Ureter (tissue), 1 donor: ENCODE measurements at places on chromosomes 2 and 18. TPM values are rescaled to one million over a fixed set of nuclear protein-coding genes. Genes with fewer than 3 reads are reported as not detected.

DNA sequence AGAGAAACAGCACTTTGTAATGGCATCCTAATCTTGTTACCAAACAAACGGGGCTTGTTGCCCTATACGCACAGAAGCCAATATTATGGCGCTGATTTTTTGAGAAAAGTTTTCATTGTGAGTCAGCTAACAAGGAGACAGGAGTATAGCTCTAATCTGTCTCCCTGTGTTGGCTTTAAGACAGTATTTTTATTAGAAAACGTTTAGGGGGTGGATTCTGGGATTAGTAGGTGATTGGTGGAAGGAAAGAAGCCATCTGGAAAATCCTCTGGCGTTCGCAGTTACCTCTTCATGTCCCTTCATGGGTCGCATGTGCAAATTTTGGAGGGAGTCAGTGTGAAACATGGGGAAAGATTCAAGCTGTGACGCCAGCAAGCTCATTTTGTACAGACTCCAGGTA lies 698 bp upstream of the TMEM237 start:
- no peak for DNase-seq

The FMNL2 gene
- total RNA-seq: 31.8 TPM

- no peak for DNase-seq
Measured at GRCh38 chr2:85326406-85327159, 1.2 kb downstream of the TGOLN2 start.

DNA sequence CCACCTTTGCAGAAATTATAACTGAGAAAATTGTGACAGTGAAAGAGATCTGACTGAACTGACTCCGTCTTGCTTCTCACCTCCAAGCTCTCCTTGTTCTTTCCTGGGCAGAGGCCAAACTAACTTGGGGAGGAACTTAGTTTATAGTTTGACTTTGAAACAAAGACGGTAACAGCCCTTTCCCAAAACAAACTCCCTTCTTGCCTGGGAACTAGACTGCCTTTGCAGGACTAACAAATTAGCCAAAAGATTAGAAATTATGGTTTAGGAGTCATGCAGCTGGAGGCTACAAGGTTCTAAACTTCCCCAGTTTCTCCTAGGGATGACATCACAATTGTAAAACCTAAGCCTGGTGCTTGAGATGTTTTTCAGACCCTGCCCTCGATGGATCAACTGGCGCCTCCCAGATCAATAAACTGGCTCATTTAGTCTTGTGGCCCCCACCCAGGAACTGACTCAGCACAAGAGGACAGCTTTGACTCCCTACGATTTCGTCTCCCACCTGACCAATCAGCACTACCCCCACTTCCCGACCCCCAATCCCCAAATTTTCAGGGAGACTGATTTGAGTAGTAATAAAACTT lies 137.7 kb downstream of the ALPK2 start:
- DNase-seq: no peak

- DNase-seq: no peak
Measured at GRCh38 chr2:121501031-121501430, 29.6 kb upstream of the RNU4ATAC start.

The COLEC12 gene
- total RNA-seq: 10.2 TPM

GRCh38 chr2:174334781-174335251 lies at the start of gene SP9:
TSS of gene SP9 (plus strand) at chr2:174334954. CDS start at chr2:174335093, 139 bp downstream.
- no peak for DNase-seq

- no peak for DNase-seq
Measured at GRCh38 chr2:106140913-106141312, 53.2 kb downstream of the UXS1 start.

DNA sequence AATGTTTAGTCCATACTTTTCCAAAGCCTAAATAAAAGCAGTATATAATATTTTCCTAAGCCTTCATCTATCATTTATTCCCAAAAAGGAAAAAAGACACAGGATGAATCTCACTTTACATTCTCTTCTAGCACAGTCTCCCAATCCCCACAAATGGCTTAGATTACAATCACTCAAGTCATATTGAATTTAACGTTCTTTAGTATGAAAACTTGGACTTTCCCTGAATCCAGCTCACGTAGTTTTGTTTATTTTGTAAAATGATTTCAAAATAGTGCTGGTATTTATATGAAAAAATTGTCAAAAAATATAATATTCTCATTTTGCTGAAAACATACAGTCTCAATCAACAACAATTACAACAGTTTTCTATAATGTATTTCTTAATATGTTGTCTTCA lies 137.7 kb upstream of the CCDC150 start:
- no peak for DNase-seq

GRCh38 chr2:45009303-45009927 lies at the start of gene SIX2:
TSS of gene SIX2 (minus strand) at chr2:45009452. CDS start at chr2:45009110, 342 bp downstream.
- peak; percentile 88 for DNase-seq

DNA sequence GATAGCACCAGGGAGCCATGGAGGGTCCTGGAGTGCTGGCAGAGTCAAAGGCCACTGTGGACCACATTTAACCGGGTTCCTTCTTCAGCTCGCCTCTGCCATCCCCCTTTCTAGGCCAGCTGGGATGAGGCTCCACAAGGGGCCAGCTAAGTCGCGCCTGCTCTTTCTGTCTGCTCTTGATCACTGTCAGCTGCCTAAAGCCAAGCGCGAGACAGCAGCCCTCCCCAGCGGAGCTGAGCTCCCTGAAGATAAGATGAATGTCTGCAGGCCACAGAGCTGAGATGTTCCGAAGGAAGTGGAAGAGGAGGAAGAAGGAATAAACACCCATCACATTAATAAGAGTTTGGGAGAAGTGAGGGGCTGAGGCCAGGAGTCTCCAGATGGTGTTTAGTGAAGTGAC lies 99.6 kb downstream of the CELF4 start:
- no peak for DNase-seq

DNA sequence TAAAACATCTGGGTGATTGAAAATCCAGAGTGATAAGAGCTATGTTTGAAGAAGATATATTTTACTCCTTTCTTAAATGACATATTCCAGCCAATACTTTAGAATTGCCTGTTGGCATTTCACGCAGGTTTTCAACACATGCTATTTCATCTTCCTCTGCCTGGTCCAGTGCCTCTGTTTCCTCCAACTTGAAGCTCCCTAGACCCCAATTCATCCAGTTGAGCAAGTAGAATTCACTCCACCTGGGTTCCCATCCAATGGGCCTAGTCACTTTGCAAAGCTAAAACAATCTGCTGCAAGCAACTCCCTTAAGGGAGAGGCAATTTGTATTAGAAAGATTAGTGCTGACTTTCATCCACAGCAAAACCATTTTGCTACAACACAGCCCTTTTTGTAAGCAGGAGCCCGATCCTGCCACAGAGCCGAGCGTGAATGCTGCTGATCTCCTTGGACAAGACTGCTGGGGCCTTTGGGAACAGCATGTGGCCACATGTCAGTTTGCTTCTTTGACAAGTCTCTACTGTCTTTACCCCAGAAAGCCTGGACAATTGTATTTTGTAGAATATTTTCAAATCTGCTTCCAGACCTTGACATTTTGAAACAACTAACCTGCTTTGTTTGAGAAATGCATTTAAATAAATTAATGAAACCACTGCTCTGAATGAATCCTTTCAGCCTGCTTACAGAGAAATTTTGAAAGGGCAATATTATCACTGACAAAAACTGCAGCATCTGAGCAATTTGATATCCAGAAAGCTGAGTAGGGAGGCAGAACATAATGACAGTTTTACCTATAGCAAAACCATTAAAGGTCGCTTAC lies 259.1 kb downstream of the TDRD15 start:
- DNase-seq: no peak

DNA sequence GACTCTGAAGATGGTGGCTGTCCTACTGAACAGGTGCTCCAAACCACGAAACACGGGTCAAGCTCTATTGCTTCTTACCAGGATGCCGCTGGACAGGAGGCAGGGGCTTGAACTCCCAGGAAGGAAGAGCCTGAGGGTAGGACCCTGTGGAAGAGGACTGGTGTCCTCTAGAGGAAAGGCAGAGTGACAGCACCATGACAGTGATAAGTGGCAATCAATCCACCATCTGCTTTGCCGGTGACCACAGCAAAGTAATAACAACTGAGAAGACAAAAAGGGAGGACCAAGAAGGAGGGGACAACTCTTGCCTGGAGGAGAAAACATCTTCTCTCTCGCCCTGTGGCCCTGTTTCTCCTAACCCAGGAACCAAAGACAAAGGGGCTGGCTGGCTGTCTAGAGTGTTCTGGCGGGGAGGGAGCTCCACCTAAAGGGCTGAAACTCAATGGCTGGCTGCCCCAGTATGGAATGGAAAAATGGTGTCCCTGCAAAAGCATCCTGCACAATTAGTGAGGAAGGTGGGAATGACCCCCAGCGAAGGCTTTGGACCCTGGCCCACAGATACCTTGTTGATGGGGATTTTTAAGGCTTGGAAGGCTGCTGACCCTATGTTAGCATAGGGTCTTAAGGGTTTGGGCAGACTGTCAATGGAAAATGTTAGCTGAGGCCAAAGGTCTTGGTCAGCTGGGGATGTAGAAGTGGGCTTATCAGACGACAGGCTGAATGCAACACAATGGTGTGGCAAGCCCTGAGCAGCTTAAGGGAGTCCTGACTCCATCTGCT lies 35.4 kb downstream of the PROC start:
- no peak for DNase-seq

DNA sequence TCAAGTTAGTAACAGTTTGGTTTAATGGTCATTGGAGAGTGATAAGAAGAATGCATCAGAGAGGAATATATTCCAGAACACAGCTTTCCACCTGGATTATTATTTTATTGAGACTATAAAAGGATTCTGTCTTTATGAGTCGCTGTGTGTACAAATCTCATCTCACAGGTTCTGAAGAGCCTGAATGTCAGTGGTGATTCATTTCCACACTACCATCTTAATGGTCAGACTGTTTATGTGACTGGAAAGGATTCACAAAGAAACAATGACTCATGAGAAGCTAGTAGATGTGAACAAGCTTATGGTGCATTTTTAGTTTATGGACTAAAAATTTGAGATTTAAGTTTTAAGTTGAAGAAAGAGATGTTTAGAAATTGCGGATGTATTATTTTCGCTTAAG lies 685.4 kb upstream of the NRXN1 start:
- no peak for DNase-seq

DNA sequence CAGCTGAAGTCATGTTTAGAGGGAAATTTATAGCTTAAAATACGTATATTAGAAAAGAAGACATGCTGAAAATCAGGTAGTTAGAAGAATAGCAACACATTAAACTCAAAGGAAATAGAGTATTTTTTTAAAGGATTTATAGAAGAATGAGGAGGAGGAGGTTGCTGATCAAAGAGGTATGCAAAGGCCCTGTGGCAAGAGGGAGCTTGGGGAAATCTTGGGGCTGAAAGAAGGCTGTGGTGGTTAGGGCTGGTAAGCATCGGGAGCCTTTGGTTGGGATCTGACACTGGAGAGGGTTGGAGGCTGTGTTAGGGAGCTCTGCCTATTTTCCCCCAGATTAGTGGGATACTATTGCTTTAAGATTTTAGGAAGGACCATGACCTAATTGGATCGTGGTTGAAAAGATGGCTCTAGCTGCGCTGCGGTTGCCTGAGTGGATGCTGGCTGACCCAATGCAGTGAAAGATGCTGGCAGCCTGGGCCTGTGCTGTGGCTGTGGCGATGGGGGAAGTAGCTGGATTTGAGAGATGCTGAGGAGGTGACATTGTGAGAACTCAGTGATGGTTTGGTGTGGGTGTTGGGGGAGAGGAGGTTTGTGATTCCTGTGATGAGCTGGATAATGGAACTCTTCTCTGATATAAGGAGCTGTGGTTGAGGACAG lies 11.7 kb downstream of the DGKD start:
- DNase-seq: no peak
